ENCODE measurements at places on chromosomes 2 and 18. TPM values are rescaled to one million over a fixed set of nuclear protein-coding genes. Genes with fewer than 3 reads are reported as not detected.

RNU2-63P gene
- not detected for total RNA-seq

MAP2 gene
- total RNA-seq, result 5.5 TPM

ASB18 gene
- 10.1 TPM for total RNA-seq

DNA sequence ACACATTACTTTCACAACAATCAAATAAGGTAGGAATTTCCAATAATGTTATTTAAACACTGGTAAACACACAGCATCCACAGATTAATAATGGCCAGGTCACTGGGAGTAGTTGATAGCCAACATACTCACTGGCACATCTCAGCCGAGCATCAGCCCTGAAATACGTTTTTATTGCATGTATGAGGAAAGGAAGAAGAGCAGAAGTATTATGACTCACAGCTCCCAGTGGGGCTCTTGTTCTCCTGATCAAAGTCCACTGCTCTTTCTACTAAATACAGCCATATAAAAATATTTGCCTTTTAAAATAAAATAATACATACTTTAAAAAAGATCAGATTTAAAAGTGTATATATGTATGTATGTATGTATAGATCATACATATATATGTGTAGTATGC lies 999.6 kb downstream of the SUCLG1 start:
- DNase-seq, result no peak

GRCh38 chr2:237877576-237878307 lies 18.3 kb downstream of the RAMP1 start:
- no peak for DNase-seq

DNA sequence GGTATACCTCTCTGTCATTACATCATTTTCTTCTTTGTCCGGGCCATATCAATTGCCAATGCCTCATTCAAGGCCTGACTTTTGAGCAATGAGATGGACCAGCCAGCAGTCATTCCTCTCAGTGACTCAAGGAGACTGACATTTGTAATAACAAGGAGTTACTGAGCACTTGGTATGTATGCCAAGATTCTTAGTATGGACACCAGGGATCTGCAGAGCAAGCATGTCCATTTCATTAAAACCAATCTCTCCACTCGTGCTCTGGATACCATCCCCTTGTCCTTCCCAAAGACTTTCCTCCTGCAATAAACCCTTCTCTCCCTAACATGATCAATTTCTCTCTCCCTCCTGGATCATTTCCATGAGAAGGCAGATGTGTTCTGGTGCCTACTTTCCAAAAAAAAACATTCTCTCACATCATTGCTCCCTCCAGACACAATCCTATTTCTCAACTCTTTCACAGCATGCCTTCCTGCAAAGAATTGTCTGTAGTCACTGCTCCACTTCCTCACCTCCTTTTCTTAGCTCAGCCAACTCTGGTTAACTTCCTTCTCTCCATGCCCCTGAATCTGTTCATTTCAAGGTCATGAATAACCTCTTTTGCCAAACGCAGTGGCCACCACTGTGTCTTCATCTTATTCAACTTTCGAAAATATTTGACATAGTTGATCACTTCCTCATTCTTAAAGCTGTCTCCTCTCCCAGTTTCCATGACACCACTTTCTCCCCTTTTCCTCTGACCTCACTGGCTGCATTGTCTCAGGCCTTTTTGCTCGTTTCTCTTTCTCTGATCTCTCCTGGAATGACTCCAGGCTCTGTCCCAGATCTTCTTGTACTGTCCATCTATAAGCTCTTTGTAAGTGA lies 102.8 kb upstream of the CYP1B1 start:
- peak; percentile 23 for DNase-seq

DNA sequence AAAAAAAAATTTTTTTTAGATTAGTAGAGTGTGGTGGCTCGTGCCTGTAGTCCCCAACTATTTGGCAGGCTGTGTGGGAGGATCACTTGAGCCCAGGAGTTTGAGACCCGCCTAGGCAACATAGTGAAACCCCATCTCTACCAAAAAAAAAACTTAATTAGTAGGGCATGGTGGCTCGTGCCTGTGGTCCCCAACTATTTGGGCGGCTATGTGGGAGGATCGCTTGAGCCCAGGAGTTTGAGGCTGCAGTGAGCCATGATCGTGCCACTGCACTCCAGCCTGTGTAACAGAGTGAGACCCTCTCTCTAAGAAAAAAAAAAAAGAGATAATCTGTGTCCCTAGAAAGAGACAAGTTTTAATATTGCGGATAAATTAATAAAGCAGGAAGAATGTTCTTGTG lies 8.8 kb downstream of the GPR55 start:
- DNase-seq, result no peak

GRCh38 chr2:207516206-207516605 lies 13.6 kb upstream of the CREB1 start:
- no peak for DNase-seq
